ENCODE measurements at places on chromosomes 4 and X.

DNA sequence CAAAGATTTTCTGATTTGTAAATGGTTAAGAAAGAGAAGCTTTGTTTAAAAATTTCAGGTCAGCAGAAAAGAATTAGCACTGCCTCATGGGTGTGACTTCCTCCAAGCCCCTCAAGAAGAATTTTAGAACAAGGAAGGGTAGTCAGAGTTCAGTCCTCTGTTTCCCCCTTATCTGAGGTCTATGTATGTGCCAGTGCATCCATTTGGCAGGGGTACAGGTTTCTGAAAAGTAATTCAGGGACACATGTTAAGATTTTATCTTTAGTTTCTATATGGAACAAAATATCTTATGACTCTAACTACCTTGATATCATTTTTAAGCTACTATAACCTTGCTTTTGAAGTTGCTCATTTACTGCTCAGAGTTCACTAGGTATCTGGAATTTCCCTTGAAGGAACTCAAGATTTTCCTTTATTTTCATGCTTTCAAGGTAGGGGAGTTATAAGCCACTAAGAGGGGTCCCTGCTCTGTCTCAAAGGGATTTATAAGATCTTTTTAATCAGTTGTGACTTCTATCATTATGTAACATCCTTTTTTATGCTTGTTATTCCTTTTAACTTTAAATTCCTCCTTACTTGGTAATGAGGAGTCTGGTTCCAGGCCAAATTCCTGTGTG, 24.4 kb upstream of the PLK4 start:
- DNase-seq = no peak

DNA sequence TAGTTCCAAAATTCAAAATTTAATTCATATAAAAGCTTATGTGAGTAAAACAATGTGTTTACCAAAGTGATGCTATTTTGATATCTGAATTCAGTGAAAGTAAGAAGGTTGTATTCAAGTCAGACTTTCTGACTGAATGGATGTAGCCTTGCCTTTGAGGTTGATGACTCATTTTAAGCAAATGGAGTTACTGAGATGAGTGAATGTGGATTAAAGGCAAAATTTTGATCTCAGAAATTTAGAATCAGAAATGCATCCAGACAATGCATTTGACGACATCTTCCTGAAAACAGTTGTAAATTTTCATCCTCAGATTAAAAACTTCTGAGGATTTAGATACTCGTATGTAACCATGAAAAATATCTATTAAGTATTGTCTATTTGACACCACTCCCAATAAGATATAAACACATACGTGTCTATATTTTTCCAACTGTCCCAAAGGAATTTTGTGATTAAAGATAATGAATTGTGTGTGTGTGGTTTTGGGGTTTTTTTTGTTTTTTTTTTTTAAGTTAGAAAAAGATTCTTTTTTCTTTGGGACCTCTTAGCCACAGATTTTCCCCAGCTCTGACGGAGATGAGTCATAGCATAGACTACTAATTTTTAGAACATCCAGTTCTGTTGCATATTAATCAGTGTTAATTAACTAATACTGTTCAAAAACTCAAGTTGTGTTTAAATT, 34.4 kb downstream of the NFKB1 start:
- DNase-seq = no peak

GRCh38 chrX:15786915-15787314, 3.4 kb upstream of the ZRSR2 start:
- no peak for DNase-seq

DNA sequence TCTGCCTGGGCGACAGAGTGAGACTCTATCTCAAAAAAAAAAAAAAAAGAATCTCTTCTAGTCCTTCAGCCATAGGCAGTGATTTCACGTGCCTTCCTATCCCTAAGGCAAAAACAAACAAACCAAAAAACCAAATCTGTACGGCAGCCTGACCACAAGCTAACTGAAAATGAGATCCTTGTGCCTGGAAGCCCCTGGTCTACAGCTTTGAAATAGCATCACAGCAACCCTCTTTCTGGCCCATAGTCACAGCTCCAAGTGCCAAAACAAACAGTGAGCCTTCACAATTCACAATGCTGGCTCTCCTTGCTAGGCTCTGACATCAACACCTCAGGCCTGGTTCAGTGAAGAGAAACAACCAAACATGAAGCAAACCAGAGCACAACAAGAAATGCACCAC, 46.1 kb downstream of the TMEM150C start:
- DNase-seq = no peak

DNA sequence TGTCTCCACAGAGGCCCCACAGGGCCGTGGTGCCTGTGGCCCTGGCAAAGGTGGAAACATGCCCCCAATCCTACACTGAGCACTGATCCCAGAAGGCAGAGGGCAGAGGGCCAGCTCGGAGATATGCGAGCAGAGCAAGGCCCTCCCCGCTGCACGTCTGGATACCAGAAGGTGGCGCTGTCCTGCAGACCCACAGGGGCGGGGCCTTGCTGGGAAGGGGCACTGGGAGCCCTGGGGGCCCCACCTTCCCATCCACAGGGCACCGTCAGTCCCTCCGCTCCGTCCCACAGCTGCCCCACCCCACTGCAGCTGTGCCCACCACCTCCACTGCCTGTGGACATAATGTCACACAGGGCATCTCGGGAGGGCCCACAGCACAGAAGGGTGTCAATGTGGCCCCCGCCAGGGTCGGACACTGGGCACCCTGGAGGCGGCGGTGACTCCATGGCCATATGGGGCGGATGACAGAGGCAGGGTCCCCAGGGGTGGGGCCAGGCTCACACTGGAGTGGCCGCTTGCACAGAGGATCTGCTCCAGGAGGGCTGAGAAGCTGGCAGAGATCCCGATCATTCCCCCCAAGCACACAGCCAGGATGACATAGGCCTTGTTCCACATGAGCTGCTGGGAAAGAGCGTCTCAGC, 4.8 kb downstream of the SLC49A3 start:
- DNase-seq = peak; percentile 77

DNA sequence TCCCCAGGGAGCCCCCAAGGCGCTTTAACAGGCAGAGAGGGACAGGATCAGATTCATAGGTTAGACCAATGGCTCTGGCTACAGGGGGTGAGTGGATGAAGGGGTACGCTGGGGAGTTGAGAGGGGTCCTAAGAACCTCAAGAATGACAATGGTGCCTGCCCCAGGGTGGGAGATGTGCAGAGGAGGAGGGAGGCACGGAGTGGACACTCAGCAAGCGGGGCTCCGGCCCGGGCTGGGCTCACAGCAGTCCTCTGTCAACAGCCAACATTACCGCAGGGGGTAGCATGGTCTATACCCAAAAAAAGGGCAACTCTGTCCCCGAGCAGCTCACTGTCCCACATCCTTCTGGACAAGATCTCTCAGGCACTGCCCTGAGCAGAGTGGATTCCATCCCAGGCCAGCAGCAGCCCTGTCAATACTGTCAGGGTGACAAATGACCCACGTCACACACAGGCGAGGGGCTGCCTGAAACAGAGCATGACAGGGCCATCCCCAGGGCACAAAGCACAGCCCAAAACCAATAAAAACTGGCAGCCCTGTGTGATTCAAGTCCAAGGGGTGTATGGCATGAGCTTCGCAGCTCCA, 47.7 kb upstream of the PPP2R2C start:
- no peak for DNase-seq

GRCh38 chr4:93540562-93540961, 288.0 kb upstream of the ATOH1 start:
- no peak for DNase-seq

GRCh38 chr4:75036046-75036830, 103.3 kb downstream of the PARM1 start:
- DNase-seq = no peak

DNA sequence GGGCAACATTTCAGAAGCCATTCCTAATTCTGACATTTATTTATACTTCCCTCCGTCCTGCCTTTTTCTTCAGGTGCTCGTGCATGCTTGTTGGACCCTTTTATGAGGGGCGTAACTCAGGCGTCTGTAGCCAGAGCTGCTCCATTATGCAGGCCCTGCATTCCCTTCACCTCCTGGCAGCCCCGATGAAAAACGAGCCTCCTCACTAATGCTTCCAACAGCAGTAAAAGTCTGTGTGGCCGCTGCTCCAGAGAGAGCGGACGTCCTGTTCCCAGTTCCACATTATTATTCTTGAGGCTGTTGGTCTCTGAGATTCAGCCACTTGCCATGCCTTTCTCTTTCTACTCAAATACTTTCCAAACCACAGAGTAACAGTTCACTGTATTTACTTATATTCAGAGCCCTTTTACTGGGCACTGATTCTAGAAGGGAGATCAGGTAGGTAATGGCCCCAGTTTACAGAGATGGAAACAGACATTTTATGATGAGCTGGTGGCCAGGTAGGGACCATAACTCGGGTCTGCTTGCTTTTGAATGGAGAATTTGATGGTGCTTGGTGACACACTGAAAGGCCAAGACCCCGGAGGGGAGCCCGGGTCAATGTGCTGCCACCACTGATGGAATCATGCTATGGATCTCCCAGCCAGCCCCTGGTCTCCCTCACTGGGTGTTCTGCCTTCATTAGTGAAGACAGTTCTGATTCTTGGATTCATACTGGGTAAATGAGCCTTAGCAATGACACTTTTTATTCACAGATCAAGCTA, 101.0 kb downstream of the GATB start:
- no peak for DNase-seq

DNA sequence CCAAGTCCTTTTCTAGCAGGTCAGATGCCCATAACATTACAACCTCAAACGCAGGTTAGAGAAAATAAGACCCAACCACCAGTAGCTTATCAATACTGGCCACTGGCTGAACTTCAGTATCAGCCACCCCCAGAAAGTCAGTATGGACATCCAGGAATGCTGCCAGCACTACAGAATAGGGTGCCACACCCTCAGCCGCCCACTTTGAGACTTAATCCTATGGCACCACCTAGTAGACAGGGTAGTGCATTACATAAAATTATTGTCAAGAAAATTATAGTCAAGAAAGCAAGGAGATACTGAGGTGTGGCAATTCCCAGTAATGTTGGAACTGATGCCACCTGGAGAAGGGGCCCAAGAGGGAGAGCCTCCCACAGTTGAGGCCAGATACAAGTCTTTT, 19.9 kb upstream of the TRIM61 start:
- no peak for DNase-seq

- no peak for DNase-seq
Observed at GRCh38 chr4:157886645-157887044, 286.2 kb downstream of the GASK1B start.

DNA sequence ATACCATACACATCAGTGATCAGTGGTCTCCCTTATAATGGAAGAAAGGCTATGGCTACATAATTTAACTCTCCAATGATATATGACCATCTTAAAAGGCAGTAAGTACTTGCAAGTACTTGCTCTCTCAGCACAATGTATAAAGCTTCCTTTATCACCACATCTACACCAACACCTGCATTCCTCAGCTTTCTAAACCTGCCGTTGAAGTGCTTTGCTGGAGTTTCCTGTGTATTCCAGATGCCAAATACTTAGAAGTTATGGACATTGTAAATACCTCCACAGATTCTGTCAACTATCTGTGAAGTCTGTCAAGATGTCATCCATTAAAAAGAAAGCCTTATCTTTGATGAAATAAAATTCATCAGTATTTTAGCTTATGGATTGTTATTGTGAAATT, 335.0 kb upstream of the GALNTL6 start:
- DNase-seq = no peak
